ENCODE measurements at places on chromosomes 5 and 9.

DNA sequence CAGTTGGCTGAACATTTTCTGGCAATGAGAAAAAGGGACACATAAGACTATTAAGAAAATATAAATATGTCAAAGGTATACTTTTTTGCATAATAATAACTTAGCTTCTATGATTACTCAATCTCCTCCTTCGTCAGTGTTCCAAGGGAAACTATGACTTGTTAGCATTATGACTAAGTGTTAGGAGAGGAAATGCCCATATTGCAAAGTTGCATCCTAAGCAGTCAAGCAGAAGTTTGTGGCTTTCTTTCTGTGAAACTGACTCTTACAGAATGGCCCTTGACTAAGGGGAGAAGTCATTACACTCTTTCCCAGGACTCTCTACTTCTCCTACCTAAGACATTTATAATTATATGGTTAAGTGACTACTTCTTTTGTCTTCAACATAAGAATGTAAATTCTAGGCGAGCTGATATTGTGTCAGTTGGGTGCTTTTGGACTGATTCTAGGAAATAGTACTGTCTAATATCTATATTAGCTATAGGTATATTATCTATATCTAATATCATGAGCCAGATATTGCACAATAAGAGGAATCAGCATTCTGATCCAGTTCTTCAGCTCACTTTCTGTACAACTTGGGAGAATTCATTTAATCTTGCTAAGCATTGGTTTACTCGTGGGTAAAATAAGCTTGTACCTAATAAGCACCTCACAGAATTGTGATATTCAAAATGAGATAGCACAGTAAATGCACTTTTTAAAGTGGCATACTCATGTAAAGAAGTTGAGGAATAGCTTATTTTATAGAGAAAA lies 16.4 kb upstream of the SPINK6 start:
- DNase-seq, result no peak

DNA sequence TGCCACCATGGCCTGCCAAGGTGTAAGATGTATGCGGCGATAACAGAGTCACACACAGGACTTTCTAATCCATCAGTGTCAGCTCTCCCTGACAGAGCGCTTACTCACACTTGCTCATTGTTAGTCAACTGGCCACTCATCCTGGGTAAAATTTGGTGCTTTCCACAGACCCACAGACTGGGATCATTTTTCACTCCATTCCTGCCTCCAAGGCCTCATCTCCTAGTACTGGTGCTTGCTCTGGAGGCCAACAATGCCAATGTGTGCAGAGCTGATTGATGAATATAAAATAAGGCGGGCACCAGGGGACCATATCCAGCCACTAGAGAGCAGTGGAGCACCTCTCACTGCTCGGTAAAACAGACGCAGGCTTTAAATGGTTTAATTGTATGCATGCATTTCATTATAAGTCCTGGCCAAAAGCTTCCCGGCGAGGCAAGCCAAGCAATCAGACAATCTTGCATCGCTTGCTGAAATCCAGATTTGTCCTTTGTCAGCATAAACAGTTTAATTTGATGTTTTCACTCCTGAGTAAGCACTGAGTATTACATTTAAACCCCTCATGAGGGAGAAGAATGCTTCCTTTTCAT lies 22.3 kb downstream of the PSMB7 start:
- DNase-seq, result no peak

GRCh38 chr9:134333234-134333873 lies 7.1 kb downstream of the RXRA start:
- no peak for DNase-seq

DNA sequence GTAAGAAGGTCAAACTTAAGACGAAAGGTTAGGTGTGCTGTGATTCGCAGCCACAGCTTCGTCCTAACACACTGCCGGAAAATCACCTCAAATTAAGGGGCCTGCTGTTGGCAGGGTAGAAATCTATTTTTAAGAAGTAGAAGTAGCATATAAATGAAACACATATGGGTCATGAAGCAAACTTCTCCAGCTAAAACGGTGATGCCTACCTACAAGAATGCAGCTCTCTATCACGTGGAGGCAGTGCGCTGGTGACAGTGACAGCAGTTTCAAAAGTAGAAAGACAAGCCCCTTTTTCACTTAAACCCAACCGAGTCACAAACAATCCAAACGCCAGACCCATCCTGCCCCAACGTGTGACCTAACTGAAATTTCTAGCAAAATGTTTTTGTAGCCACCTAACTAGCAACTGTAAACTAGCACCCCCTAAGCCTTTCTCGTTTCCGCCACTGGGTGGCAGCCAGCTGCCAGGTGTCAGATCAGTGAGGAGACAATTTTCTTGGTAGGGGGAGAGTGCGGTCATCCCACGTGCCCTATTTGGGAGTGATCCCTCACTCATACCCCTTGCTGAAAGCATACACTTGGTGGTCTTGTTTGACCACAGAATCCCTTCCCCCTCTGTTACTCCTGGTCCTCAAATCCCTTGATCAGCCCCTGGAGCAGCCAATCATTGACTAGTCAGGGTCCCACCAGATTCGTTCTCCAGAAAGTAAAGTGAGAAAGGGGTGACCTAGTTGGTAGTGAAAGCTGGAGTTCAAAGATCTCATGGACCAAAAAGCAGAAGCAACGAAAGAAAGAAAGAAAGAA lies 71.8 kb upstream of the MAMDC2 start:
- DNase-seq, result peak; percentile 38

DNA sequence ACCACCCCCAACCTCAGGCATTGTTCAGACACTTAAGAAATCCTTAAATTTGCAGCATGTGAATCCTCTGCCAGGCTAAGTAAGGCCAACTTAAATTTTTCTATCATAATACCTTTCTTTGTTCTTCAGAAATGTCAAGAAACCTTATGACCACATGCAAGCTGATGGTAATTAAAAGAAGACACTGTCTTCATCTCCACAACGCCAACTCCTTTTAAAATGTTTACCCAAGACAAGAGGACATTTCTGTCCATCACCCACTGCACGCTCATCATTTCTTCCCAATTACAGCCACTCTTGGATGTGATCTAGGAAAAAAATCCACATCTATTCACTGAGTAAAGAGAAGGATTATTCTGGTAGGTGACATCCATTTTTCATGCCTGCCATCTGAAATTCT lies 6.1 kb upstream of the IFNK start:
- no peak for DNase-seq

DNA sequence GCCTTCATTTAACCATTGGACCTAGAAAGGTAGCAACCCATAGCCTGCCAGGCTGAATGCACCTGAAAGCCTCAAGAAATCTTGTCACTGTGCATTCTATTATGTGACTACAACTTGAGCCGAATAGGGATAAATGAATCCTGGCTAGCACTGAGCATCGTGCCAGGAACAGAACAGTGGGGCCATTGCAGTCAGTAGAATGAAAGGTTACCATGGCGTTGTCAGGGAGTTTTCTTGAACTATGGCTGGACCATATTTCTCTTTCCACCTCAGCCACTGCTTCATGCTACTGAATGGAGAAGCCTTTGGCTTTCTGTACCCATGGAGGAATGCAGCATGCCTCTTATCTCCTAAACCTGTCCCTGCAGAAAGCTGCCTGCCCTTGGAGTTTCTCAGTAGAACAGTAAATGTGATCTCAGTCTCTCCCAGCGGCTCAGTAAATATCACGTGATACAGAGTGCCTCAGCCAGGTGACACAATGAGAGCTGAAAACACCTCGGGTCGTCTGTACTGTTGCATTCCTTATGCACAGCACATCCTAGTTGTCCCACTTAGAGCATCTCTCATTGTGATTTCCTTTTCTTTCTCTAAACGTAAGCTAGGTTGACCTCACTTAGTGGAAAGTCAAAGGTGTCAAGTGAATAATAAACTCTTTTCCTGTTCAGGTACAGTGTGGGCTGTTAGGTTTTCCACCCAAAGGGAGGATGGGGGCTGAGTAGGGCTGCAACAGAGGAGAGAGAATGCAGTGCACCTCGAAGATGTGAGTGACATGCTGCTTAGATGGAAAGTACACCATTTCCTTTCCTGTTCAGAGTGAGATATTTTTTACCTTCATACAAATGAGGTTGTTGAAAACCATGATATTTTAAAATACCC lies 115.3 kb downstream of the MACIR start:
- DNase-seq, result no peak

DNA sequence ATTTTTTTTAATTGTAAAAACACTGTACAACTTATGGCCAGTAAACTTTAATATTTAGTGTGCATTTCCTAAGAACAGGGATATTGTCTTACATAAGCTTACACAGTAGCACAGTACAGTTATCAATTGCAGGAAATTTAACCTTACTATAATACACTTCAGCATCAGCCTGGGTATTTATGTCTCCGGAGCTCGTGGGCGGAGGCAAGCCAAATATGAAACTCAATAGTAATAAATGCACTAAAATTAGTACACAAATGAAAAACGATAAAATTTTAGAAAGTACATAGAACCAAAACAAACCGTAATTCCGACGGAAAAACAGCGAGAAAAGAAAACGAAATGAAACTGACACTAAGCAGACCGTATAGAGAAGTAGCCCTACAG lies 91.2 kb downstream of the ANXA2R start:
- no peak for DNase-seq

- DNase-seq, result no peak
Measured at GRCh38 chr9:78905986-78906755, 609.2 kb downstream of the PSAT1 start.

GRCh38 chr5:159471904-159472303 lies 141.6 kb upstream of the IL12B start:
- no peak for DNase-seq

DNA sequence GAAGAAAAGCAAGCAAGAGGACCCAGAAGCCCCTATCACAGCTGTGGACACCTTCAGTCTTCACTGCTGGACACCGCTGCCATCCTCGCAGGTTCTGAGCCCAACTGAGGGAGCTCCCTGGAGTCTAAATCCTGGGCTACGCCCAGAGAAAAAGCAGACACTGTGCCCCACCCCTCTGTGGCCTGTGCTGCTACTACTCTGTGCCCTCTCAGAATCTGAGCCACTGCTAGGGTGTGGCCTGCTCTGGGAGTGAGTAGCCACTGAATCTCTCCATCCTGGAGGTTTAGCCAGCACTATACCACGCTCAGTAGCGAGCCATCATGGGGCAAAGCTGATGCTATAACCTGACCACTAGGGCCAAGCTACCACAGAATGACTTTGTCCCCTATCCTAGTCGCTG lies 338.2 kb downstream of the NPR3 start:
- DNase-seq, result no peak

DNA sequence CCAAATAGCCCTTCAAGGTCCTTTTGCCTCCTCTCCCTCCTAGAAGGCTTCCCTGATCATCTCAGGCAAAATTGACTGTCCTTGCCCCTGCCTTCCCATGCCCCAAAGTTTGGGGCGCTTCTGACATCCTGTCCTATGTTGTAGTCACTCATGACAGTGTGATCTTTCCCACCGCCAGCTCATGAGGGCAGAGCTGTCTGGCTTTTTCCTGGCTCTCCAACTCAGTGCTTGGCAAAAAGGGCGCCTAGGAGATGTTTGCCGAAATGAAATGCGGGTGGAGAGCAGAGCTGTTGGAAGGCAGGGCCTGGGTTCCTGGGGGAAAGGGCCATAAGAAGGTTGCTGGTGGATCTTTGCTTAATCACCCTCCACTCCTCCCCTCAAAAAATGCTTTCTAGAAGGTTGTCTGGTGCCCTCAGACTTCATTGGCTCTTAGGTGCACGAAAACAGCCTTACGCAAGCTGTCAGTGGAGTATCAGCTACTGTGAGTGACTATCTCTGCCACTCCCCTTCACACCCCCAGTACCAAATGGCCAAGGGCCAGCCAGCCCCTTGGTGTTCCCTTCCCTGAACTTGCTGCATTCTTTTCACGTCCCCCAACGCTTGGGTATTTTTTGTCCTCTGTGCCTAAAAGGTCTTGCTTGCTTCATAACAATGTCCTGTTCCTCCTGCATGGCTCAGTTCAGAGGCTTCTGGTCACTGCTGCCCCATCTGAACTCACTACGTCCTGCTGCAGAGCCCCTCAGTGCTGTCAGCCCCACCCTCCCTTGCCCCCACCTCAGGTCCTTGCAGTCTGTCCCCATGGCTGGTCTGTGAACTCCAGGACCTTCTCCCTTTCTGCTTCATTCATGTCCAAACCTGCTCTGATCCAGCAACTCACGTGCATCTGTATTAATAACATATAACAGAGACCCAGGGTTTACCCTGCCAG lies 2.6 kb upstream of the SLC25A51 start:
- no peak for DNase-seq

DNA sequence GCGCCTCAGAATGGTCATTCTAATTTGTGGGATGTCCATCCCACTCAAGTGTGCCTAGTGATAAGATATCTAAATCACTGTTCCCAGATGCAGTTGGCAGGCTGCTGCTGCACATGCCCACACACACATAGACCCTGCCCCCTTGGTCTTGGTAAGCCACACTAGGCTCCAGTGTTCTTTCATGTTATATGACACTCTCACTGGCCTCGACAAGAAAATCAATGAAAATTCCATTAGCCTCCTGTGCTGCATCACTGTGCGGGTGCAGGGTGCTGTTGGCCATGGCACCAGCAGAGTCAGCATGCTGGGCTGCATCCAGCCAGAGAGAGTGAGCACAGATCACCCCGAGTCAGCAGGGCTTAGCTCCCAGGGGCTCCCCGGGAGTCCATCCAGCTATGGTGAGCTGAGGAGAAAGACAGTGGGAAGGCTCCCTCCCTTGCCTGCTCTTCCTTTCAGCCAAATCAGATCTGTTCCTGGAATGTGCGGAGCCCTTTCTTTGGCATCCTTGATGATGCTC lies 59.9 kb downstream of the ABLIM3 start:
- DNase-seq, result no peak

- no peak for DNase-seq
Measured at GRCh38 chr9:36894695-36895310, 139.3 kb downstream of the PAX5 start.

DNA sequence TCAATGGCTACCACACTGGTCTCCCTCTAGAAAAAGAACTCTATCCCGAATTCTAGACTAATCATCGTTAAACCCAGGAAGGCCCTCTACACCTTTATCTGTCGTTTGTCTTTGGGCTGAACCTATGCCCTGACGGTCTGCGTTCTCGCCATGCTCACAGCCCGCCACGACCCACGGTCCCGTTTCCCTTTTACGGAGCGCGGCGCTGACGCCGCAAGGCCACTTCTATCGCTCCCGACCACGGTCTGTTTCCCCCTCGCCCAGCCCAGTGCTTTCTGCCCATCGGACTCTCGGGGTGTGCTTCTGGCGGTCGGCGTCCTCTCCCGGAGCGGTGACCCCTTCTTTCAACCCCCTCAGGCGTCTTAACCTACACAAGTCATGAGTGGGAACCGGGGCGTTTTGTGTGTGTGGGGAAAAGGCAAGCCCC lies 974 bp downstream of the C9orf40 start:
- peak; percentile 68 for DNase-seq

DNA sequence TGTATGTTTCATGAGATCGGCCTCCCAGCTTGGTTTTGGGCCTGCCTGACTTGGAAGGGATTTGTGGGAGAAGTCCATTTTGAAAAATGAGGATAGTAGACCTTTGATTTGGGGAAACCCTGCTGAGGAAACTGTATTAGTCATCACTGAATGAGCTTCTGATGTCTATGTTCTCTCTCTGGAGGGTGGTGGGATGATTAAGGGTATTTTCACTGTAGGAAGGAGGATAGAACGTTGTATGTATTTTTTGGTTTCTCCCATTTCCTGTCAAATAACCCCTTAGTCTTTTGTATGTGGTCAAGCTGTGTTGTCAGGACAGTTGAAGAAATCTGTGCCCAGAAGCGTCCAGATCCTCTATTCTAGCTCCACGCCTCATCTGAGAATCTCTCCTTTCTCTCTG lies 151.9 kb downstream of the INSYN2B start:
- no peak for DNase-seq
